ENCODE measurements at places on chromosomes 5 and 9.

GRCh38 chr9:111798786-111799185, 4.0 kb upstream of the SHOC1 start:
- no peak for DNase-seq

- no peak for DNase-seq
Measured at GRCh38 chr9:108599571-108599970, 256.2 kb downstream of the ACTL7B start.

GRCh38 chr5:14486996-14487896, 94.3 kb upstream of the OTULINL start:
- DNase-seq = no peak

GRCh38 chr5:172707285-172708182, 63.5 kb downstream of the DUSP1 start:
- no peak for DNase-seq

GRCh38 chr9:90611568-90611967, 31.1 kb downstream of the DIRAS2 start:
- no peak for DNase-seq
